ENCODE measurements at places on chromosomes 4 and X.

DNA sequence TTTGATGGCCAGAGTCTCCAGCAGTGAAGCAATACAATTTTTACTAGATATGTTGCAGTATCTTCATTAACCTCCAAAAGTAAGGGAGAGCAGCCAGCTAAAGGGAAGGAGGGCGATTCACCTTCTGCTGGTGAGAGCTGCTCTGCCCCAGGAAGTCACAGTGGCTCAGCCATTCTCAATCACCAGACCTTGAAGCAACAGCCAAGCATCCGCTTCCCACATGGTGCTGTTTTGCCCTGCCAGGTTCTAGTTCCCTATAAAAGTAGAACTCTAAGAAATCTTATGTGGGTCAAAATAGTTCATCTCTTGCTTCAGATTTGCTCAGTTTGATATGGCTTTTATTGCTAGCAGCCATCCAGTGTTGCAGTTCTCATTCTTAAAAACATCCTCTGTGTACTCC lies 166.8 kb downstream of the STIM2 start:
- no peak for DNase-seq

- no peak for DNase-seq
Observed at GRCh38 chrX:9467146-9467545, 2.3 kb downstream of the TBL1X start.

DNA sequence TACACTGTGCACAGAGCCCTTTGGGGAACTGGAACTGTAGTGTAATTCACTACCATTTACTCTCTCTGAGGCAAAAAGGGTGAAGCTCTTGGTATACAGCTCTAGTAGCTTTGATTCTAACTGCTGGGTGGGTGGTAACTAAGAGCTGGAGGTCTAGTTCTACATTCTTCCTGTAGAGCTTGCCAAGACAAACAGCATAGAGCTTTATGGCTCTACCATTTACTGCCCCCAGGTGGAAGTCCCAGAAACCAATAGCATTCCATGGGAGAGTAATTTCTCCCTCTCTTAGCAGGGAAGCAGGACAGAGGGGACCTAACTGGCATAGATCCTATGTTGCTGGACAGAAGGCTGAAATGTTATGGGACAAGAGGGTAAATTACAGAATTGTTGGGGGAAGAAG lies 26.7 kb downstream of the HDAC8 start:
- no peak for DNase-seq

DNA sequence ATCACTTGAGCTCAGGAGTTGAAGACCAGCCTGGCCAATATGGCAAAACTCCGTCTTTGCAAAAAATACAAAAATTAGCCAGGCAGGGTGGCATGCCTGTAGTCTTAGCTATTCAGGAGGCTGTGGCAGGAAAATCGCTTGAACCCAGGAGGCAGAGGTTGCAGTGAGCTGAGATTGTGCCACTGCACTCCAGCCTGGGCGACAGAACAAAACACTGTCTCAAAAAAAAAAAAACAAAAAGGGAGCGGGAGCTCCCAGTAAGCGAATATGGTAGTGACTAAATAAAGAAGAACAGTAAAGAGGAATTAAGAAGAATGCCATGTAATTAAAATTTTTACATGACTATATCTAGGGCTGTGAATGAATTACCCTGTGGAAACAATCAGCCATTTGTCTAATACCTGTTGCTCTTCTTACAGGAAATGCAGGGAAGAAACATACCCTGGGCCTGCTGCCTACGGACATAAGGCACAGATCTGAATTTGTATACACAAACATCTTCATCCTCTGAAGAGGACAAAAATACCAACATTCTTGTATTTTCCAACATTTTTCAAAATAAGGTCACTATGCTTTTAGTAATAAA lies 11.4 kb downstream of the WDFY3 start:
- DNase-seq, result no peak

- DNase-seq, result no peak
Observed at GRCh38 chrX:33970028-33970967, 161.8 kb downstream of the FAM47A start.
